Urothelium cell line (cell line): ENCODE measurements at places on chromosomes 12 and 14.

DNA sequence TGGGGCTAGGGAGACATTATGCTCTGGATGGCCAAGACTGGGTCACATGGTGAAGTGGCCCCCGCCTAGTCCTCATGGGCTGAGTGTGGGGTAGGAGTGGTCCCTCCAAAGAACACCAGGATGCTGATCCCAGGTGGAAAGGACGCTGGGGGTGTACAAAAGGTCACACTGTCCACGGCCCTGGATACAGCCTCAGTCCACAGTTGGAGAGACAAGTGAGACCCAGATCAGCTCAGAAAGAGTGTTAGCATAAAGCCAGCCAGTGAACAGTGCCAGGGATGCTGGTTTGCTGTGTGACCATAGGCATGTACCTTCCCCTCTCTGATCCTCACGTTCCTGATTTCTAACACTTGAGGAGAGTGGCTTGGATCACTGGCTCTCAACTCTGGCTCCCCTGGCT, 13.4 kb upstream of the OAS2 start:
- no peak for DNase-seq

DNA sequence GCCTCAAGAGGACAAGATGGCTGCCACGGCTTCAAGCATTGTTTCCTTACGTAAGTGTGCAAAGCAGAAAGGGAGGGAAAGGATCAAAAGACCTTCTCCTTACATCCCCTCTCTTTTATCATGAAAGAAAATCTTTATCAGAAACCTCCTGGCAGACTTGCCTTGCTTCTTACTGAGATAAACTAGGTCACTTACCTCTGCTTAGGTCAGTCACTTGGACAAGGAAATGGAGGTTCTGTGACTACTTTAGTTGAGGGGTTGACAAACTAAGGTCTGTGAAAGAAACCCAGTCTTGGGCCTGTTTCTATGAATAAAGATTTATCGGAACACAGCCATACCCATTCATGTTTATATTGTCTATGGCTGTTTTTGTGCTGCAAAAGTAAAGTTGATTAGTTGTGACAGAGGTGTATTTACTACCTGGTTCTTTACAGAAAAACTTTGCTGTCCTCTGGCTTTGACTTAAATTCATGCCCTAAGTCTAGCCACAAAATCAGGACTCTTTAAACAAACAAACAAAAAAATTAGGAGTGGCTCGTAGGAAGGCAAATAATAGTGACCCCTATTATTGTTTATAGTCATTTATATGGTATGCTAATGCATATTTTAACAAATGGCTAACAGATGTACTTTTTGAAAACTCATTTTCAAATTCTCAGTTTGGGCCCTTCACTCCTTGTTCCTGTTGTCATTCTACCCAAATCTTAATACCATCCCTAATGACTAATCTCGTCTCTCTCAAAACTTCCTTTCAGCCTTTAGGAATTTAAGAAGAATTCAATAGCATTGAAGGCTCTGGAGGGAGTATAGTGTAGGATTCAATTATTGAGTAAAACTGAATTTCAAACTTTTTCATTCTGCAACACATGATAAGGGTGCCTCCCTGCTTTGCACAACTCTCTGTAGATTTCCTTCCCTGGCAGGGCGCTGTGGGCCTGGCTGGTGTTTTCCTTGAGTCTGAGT, 42.0 kb upstream of the ATP2B1 start:
- DNase-seq: no peak

DNA sequence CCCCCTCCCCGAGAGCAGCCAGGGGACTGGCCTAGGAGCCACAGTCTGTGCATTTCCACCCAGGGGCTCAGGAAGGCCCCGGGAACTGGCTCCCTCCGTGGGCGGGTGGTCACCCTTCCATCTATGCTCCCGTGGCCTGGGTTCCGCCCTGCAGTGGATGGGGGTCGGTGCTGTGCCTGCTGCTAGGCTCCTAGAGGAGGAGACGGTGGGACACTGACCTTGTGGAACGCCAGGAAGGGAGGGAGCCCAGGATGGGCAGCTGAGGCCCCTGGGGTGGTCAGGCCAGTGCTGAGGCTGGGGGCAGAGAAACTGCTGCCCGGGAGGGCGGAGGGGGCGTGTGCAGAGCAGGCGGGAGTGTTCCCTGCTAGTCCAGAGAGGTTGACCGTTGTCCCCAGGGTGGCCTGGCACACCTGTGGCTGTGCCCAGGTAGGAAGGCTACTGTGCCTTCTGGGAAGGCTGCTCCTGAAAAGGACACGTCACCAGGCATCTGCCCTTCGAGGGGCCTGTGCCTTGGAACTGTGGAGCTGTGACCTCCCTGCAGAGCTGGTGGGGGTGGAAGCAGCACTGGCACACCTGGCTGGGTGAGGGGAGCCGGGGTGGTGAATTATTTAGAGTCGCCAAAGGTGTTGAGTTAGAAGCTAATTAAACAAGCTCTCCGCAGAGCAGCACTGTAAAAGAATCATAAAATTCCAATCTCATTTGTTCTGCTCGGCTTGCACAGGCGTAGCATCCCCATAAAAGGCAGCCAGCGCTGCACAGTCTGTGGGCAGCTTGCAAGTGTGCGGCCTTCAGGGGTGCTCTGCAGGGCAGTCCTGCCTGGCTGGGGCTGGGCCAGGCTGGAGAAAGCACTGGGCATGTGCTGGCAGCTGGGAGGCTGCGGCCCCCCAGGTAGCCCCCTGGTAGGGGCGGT, 145.1 kb downstream of the KIF26A start:
- no peak for DNase-seq

DNA sequence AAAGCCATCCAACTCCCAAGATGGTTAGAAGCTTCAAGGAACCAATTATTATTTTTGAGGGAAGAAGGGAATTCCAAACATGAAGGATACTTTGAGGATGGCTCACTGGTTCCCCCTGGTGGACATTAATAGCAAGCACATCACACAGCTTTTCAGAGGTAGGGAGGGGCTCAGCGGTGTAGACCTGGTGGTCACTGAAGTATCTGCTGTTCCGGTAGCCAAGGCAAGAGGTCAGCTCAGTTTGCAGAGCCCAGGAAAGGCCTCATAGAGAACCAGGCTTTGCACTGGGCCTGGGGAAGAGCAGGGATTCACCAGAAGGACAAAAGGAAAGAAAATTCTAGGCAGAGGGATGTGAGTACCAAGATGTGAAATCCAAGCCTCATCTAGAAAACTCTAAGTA, 118.7 kb downstream of the KSR2 start:
- DNase-seq: peak; percentile 67

GRCh38 chr14:56678838-56679237, 99.2 kb downstream of the TMEM260 start:
- DNase-seq: no peak

DNA sequence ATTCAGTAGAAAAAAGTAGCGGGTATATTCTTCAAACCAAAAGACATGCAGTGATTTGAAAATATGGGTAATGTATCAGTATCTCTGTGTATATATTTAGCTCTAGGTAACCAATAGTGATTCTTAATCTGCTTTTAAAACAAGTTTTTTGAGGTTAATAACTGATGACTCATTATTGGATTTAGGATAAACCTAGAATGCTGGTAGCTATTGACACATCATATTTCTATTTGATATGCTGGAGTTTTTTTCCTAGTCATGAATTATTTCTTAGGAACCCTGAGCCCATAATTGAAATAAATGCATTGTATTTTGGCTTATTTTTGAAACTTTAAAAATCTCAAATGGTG, 15.5 kb downstream of the ARF6 start:
- no peak for DNase-seq

GRCh38 chr12:100566887-100567637, 6.4 kb upstream of the GAS2L3 start:
- no peak for DNase-seq

DNA sequence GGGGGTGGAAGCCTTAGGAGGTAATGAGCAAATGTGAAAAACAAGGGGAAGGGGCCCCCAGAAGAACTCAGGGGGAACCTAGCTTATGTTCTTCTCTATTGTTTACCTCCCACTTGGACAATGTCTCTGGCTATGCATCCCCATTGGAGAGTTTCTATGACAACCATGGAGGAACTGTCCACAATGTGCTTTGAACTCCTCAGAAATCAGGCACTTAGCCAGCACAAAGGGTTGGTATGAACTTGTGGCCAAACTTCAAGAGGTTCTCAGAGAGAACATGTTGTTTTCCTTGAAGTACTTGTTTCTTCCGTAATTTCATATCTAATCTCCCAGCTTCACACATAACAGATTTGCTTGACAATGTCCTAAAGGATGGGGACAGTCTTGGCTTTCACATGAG, 202.8 kb upstream of the PELI2 start:
- DNase-seq: no peak

GRCh38 chr14:79575032-79575431, 636.3 kb downstream of the DIO2 start:
- no peak for DNase-seq

- DNase-seq: peak; percentile 9
Observed at GRCh38 chr12:89949457-89950195, 241.0 kb upstream of the ATP2B1 start.

DNA sequence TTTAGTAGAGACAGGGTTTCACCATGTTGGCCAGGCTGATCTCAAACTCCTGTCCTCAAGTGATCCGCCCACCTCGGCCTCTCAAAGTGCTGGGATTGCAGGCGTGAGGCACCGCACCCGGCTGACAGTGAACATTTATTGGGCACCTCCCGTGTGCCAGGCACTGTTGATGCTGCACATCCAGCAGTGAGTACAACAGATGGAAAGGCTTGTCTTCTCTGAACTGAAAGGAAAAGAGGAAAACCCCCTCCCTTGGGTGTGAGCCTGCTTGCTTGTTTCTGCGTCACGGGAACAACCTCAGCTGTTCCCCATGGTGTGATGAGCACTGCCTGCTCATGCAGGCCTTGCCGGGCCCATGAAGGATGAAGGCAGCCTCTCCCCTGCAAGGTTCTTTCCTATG, 39.5 kb downstream of the DGLUCY start:
- DNase-seq: no peak

- no peak for DNase-seq
Observed at GRCh38 chr12:101855976-101856375, 21.4 kb upstream of the DRAM1 start.

DNA sequence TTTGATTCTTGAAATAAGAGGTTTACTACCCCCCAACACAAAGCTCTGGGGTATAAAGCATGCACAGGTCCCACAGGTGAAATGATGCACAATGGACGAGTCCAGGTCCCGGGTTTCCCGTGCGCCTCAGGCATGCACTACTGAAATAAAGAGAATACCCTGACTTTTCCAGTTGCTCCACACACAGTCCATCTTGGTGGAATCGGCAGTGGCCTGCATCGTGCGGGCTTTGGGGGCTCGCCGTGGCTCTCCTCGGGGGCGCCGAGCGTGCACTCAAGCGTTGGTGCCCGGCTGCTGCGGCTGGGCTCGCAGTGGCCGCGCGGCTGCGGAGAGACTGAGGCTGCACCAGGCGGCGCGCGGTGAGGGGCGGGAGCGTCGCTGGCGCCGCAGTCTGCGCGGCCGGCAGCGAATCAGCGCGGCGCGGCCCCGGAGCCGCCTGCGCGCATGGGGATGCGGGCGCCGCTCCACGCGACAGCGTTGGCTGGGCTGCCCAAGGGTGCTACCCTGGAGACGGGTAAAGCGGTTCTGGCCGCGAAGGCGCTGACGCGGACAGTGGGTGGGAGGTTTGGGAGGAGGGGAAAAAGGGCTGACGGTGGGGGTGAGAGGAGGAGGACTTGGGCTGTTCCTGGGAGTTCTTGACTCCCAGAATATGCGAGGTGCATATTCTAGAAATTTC, 53.8 kb upstream of the CCDC175 start:
- peak; percentile 57 for DNase-seq

DNA sequence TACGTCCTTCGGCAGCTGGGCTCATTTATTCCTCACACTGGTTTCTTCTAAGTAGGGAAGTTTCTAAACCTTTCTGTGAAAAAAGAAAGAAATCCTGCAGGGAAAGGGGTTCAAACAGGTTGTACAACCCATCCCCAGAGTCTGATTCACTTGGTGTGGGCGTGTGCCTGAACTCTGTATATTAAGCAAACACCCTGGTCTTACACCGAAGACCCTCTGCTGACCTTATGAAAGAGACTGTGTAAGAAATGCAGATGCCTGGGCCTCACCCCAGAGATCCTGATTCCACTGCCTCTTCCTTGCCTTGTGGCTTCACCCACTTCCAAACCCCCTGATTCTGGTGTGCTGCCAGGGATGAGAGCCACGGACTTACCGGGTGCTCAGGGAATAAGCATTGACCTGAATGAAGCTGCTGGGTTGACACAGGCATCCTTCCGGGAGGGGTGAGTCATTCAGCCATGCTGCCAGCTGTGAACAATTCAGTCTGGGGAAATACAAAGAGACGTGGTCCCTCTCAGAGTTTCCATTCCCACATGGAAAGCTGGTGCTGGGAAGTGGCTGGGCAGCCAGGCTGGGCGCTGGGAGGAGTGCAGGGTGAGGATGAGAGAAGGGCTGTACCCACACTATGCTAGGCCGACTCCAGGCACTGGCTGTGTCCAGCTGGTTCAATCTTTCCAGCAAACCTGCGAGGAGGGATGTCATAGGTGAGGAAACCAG, 26.5 kb upstream of the ACTN1 start:
- peak; percentile 99 for DNase-seq

DNA sequence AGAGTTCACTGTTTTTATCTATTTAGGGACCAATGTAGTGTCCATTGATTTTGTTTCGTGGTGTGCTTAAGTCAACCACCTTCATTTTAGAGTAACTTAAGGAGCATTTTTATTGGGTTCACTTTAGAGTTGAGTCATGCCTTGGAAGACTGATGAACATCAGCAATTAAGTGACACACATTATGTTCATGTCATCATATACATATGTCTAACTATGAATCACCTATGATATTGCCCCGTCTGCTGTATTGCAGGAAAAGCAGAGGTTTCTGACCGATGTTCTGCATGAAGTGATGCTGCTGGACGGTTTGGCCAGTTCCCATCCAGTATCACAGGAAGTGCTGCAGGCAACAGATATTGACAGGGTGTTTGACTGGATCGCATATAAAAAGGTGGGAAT, 227.1 kb downstream of the TRHDE start:
- DNase-seq: no peak

DNA sequence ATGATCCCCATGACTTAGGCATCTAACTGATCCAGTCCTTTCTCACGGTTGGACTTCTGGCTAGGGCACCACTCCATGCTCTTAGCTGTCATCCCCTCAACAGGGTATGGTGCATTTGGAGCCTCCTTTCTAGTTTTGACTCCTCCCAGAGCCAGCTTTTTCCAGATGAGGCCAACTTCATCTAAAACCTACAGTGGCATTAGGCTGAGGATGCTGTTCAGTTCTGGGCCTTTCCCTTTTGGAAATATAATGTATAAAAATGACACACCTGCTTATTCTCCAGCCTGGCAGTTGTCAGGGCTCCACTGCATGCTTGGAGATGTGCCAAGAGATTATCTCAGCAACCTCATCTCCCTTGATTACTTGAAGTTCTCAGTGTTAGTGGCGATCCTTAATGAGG, 239.7 kb downstream of the EMP1 start:
- no peak for DNase-seq

- DNase-seq: peak; percentile 40
Observed at GRCh38 chr14:28382444-28383190, 384.0 kb upstream of the FOXG1 start.

- DNase-seq: no peak
Observed at GRCh38 chr14:35934499-35934898, 108.4 kb downstream of the BRMS1L start.

GRCh38 chr12:5247144-5247543, 184.8 kb upstream of the NTF3 start:
- no peak for DNase-seq
